ENCODE measurements at places on chromosomes 2 and 18.

- no peak overlapping the region for H3K4me3 ChIP-seq
- H3K27me3 ChIP-seq = no peaks in the 10 kb centered on the region
These were observed 718.9 kb upstream of the FANCL start for GRCh38 chr2:58959996-58960395.

DNA sequence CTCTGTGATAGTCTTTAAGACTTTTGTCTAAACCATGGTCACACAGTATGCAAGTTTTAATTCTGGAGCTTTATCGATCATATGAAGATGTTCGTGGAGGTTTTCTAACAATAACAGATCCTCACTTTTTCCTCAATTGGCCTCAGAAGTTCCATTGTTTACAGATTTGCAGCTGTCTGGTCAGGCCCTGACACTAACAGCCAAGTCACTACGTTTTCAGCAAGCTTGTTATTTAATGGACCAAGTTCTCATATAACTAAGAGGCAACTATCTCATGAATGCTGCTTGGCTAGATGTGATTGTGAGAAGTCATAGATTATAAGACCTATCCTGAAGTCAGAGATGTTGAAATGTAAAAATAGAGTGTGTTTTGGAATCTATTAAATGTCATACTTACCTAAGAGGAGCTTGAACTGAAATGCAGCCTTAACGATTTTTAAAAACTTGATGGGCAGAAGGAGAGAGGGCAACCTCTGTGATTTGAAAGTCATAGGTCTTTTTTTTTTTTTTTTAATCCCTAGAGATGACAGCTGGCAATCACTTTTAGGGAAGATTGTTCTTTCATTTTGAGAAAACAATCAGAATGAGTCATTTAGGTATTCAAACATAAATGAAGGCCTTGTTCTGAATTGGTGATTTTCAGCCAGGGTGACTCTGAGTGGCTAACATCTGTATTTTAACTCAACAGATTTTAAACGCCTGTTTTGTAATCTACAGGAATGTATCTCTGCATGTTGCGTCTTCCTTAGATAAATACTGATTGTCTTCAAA, 48.4 kb upstream of the NEMP2 start:
- DNase-seq = no peak
- no peak overlapping the region for H3K4me3 ChIP-seq
- no peaks in the 10 kb centered on the region for H3K36me3 ChIP-seq
- no peaks in the 10 kb centered on the region for H3K27me3 ChIP-seq

GRCh38 chr2:73293534-73294171, at the start of gene EGR4:
Gene EGR4 (minus strand): TSS chr2:73293548. CDS start chr2:73293317, 231 bp downstream.
- H3K36me3 ChIP-seq = no peaks in the 10 kb centered on the region
- peak; percentile 84 for DNase-seq
- peaks cover 30% of the 10 kb centered on the region for H3K4me1 ChIP-seq

DNA sequence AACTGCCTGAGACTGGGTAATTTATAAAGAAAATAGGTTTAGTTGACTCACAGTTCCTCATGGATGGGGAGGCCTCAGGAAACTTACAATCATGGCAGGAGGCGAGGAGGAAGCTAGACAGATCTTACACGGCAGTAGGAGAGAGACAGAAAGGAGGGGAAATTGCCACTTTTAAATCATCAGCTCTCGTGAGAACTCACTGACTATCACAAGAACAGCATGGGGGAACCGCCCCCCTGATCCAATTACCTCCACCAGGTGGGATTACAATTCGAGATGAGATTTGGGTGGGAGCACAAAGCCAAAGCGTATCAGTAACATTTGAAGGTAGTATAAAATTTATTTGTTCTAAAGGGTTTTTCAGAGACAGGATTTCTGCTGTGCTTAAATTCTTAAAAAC, 5.4 kb downstream of the GALM start:
- no peaks in the 10 kb centered on the region for H3K27me3 ChIP-seq
- H3K4me3 ChIP-seq = no peak overlapping the region
- H3K36me3 ChIP-seq = peaks cover 10% of the 10 kb centered on the region
- no peak overlapping the region for H3K27ac ChIP-seq

DNA sequence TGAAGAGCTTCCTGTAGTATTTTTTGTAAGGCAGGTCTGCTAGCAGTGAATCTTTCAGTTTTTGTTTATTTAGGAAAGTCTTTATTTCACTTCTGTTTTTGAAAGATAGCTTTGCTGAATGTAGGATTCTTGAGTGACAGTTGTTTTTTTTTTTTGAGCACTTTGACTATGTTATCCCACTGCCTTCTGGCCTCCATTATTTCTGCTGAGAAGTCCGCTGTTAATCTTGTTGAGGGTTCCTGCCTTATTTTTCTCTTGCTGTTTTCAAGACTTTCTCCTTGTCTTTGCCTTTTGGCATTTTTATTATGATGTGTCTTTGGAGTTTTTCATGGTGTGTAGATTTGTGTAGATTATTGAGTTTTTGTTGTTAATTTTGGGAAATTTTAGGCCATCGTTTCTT, 21.9 kb downstream of the RBFA start:
- H3K4me1 ChIP-seq = no peaks in the 10 kb centered on the region
- no peaks in the 10 kb centered on the region for H3K27me3 ChIP-seq
- DNase-seq = no peak
- H3K4me3 ChIP-seq = no peak overlapping the region
- H3K27ac ChIP-seq = no peak overlapping the region
- no peaks in the 10 kb centered on the region for H3K36me3 ChIP-seq

DNA sequence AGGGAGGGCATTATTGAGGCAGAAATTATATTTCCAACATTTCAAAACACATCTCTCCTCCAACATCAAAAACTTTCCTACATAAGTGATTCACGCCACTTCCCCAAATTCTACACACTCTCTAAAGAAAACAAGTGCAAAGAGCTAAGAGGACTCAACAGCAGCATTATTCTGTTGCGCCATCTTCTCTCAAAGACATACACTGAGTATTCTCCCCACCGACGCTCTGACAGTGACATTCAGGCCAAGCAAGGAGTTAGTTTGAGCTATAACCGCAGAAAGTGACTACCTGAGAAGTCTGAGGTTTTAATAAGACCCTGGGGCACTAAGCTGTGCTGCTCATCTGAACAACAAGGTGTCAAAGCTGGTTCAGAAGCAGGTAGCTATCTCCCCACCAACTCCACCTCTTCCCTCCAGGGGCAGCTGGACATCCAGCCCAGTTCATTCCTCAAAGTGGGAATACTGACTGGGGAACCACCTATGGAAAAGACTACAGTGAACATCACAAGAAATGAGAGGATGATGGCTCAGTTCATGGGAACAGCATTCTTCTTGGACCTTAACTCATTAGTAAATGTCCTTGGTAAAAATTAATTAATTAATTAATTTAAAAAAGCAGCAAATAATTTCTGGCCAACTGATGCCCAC, 309.5 kb upstream of the CCDC68 start:
- H3K27ac ChIP-seq = no peak overlapping the region
- no peaks in the 10 kb centered on the region for H3K4me1 ChIP-seq
- DNase-seq = no peak
- H3K4me3 ChIP-seq = no peak overlapping the region

- peaks cover 67% of the 10 kb centered on the region for H3K27me3 ChIP-seq
- no peak for DNase-seq
- H3K4me1 ChIP-seq = peaks cover 23% of the 10 kb centered on the region
- H3K36me3 ChIP-seq = no peaks in the 10 kb centered on the region
- no peak overlapping the region for H3K27ac ChIP-seq
- H3K4me3 ChIP-seq = no peak overlapping the region
These were observed 2.8 kb upstream of the RAX start for GRCh38 chr18:59276047-59276446.

DNA sequence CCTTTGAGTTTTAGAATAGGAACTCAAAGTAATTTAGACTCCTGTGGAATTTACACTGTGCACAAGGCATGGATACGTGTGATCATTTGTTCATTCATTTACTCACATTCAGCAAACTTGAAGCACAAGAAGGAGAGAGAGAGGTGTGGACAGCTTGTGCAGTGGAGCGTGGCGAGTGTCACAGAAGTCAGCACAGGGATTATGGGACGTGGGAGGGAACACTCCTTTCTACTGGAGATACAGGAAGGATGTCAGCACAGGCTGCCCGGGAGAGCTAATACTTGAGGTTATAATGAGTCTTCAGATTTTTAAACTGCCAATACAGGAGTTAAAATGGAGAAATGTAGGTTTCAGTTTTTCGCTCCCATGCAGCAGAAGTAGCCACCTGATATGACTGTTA, 7.0 kb downstream of the FAM228A start:
- no peaks in the 10 kb centered on the region for H3K27me3 ChIP-seq
- no peaks in the 10 kb centered on the region for H3K4me1 ChIP-seq
- no peak overlapping the region for H3K4me3 ChIP-seq
- DNase-seq = no peak
- H3K27ac ChIP-seq = no peak overlapping the region

- DNase-seq = no peak
- H3K4me1 ChIP-seq = no peaks in the 10 kb centered on the region
- no peak overlapping the region for H3K4me3 ChIP-seq
- no peaks in the 10 kb centered on the region for H3K27me3 ChIP-seq
These were observed 41.4 kb downstream of the PDIA6 start for GRCh38 chr2:10770956-10771750.

DNA sequence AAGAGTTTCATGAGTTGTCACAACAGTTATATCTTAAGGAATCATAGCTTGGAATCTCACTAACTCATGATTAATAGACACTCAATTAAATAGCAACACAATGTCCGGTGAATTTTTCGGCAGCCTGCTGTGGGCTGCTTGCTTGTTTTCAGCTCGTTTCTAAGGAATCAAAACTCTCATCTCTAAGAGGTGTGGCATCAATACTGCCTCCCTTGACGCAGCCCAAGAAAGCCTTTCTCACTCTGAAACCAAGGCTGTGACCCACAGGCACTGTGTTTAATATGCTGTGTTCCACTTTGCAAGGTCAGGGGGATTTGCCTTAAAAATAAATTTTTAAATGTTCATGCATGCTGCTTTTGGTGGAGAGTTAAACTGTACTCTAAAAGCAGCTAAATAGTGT, 5.4 kb downstream of the DCC start:
- H3K27me3 ChIP-seq = peaks cover 16% of the 10 kb centered on the region
- DNase-seq = no peak
- H3K36me3 ChIP-seq = no peaks in the 10 kb centered on the region
- no peak overlapping the region for H3K4me3 ChIP-seq
- no peaks in the 10 kb centered on the region for H3K4me1 ChIP-seq
- no peak overlapping the region for H3K27ac ChIP-seq

DNA sequence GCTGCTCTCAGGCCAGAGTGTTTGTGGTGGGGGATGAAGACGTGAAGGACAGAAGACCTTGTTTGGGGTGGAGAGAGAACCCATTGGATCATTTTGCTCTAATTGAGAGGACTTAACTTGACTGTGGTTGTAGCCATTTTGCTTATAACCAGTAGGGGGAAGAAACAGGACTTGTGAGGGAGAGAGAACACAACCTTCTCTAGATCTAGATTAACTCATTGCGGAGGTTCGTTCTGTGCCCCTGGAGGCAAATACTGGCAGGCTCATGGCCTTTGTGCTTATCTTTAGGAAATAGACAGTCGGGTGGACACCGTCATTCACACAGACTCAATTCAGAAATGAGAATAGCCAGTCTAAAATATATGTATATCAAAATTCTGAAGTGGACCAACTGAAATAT, 147.0 kb upstream of the LHCGR start:
- no peaks in the 10 kb centered on the region for H3K36me3 ChIP-seq
- no peak overlapping the region for H3K4me3 ChIP-seq
- DNase-seq = no peak
- H3K27ac ChIP-seq = no peak overlapping the region
- H3K4me1 ChIP-seq = no peaks in the 10 kb centered on the region
- H3K27me3 ChIP-seq = peaks cover 3% of the 10 kb centered on the region

DNA sequence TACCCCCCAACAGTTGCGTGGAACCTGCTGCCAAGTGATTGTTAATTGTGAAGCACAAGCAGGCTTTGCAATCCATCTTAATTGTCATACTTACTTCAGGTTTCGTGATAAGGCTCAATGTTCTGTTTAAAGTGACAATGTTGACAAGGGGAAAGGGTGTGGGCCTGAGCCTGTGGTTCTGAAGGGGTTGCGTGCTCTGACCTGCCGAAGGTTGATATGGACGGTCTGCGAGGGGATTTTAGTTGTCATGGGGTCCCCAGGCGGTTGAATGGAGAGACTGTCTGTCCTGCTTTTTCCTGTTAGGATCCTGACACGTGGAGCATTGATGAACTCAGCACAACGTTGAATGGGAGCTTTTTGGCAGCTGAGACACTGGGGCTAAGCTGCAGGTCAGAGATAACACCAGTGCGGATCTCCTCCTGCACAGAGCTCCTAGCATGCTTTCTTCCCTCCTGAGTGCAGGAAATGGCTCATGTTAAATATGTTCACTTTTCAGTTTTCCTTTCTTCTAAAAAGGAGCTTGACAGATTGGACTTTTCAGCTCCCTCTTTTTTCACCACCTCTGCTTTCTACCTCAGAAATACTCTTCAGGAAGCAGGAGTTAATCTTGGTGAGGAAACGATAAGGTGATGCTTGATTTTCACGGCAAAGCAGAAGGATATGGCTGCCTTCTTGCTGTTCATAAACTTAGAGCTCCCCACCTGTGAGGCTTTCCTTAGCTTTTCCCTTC, 62.9 kb upstream of the ZEB2 start:
- DNase-seq = no peak
- no peaks in the 10 kb centered on the region for H3K36me3 ChIP-seq
- H3K27me3 ChIP-seq = no peaks in the 10 kb centered on the region
- no peaks in the 10 kb centered on the region for H3K4me1 ChIP-seq
- no peak overlapping the region for H3K27ac ChIP-seq

DNA sequence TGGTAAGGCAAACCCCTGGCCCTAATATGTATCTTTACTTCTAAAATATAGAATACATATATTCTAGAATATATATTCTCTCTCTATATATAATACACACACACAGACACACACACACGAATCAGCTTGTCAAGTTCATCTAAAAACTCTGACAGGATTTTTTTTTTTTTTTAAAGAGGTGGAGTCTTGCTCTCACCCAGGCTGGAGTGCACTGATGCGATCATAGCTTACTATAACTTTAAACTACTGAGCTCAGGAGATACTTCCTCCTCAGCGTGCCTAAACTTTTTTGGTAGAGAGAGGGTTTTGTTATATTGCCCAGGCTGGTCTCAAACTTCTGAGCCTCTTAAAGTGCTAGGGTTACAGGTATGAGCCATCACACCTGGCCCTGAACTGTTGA, 45.2 kb downstream of the DOK1 start:
- H3K4me3 ChIP-seq = no peak overlapping the region
- no peaks in the 10 kb centered on the region for H3K36me3 ChIP-seq
- no peak overlapping the region for H3K27ac ChIP-seq
- peaks cover 8% of the 10 kb centered on the region for H3K27me3 ChIP-seq
- no peaks in the 10 kb centered on the region for H3K4me1 ChIP-seq

DNA sequence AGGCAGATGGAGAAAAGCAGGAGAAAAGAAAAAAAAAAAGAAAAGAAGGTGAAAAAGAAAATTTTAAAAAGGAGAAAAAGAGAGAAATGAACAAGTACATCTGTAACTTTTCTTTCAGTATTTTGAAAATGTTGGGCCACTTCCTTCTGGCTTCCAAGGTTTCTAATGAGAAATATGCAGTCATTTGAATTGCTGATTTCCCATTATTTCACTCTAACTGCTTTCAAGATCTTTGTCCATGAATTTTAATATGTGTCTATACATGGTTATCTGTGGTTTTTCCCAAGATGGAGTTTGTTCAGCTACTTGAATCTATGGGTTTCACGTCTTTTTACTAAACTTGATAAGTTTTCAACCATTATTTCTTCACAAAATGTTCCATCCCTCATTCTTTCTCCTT, 14.3 kb upstream of the MPP4 start:
- H3K27ac ChIP-seq = no peak overlapping the region
- H3K4me3 ChIP-seq = no peak overlapping the region
- H3K27me3 ChIP-seq = no peaks in the 10 kb centered on the region
- H3K4me1 ChIP-seq = no peaks in the 10 kb centered on the region
